ENCODE measurements at places on chromosomes 4 and X.

DNA sequence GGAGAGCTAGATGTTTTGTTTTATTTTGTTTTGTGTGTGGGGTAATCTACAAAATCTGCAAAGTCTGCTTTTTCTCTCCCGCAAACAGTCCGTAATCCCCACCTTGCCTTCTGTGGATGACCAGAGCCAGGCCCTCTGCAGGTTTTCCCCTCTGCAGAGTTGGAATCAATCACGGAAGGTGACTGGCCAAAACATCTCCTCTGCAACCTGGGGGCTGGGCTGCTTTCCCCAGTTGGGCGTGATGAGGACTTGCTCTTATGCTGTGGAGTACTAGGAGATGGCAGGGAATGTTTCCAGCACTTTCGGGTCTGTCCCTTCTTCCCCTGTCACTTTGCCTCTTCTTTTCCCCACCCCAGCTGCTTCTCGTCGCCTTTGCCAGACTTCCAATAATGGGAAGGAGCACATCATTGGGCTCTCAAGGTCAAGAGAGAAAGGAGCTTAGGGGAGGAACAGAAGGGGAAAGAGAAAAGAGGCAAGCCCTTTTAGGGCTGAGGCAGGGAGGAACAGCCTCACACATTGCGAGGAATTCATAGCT, 1.1 kb downstream of the TMEM35A start:
- DNase-seq: no peak

- no peak for DNase-seq
Observed at GRCh38 chrX:23292988-23293651, 41.5 kb upstream of the PTCHD1 start.

GRCh38 chr4:3215733-3216132, 33.2 kb upstream of the MSANTD1 start:
- no peak for DNase-seq

- DNase-seq: no peak
Observed at GRCh38 chr4:3481113-3481531, 18.0 kb downstream of the DOK7 start.

- no peak for DNase-seq
Observed at GRCh38 chr4:3630598-3631543, 98.6 kb upstream of the LRPAP1 start.

DNA sequence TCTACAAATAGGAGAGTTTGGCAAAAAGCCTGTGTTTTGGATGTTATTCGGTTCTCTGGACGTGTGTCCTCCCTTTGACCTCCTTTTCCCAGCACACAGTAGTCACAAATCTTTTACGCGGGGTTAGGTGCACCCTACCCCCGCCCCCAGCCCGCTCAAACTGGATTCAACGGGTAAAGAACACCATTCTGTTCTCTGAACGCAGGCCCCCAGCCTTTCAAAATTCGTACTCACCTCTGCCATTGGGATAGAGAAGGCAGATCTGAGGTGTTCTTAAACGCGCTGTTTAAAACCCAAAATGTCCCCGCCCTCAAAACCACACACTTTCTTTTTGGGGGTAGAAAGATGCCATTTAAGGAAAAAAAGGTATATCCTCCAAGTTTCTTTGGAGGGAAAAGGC, 2.7 kb downstream of the LEF1 start:
- DNase-seq: no peak

GRCh38 chrX:132712350-132712749, 223.5 kb upstream of the MBNL3 start:
- DNase-seq: no peak

DNA sequence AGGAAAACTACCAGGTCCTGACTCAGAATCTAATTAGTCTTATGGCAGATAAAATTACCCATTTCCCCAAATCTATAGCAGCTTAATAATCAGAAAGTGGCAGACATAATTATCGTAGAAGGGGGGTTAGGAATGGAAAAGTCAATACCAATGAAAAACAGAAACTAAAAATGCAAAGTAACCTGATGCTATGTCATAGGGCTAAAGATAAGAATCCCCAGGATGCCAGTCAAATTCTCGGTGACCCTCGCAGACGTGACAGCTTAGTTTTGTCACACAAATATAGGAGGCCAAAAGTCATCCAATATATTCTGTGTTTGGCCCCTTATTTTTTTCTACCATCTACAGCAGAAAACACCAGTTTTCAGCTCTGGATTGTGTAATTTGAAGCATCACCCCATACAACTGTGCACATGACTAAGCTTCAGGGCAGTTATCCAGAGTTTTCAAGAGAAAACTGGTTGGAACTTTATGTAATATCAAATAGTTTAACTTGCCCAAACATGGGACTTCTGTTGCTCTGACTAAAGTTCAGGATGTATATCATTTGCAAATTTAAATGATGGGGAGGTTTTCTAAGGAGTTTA, 30.9 kb downstream of the RASSF6 start:
- DNase-seq: no peak

GRCh38 chr4:64230709-64231310, 178.4 kb downstream of the TECRL start:
- no peak for DNase-seq

- DNase-seq: no peak
Observed at GRCh38 chr4:174244441-174244840, 39.0 kb downstream of the FBXO8 start.

GRCh38 chr4:78922207-78922606, 17.0 kb downstream of the PAQR3 start:
- DNase-seq: no peak

GRCh38 chr4:4663028-4663427, 121.2 kb upstream of the STX18 start:
- DNase-seq: no peak

DNA sequence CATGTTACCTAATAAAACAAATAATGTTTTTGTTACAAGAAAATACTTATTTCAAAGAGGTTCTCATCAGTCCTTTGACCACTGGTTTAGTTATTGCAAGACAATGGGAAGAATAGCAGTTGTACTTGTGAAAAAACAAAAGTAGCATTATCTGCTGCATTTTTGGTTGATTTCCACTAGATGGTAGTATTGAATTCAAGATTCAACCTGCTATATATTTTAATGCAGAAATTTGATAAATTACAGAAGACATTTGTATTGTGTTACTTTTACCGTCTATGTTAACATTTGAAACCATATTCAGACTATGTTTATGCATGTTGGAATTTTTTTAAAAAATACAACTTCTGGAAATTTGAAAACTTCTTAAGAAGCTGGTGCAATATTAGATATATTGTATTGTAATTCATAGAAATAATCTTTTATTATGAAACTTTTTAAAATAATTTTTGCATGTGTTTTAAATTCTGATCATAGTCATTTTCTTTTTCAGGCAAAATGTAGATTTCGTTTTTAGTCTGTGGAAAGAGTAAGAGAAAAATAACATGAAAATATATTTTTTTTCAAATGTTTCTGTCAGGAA, 56.4 kb downstream of the SPCS3 start:
- DNase-seq: no peak

DNA sequence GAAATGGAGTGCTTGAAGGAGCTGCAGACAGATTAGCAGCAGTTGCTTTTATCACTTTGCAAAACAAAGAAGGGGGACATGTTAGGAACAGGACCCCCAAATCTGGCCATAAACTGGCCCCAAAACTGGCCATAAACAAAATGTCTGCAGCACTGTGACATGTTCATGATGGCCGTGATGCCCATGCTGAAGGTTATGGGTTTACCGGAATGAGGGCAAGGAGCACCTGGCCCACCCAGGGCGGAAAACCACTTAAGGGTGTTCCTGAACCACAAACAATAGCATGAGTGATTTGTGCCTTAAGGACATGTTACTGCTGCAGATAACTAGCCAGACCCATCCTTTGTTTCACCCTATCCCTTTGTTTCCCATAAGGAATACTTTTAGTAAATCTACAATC, 79.6 kb upstream of the GC start:
- no peak for DNase-seq

- no peak for DNase-seq
Observed at GRCh38 chrX:37690119-37690518, 4.5 kb downstream of the XK start.

- DNase-seq: no peak
Observed at GRCh38 chr4:103887191-103887590, 167.4 kb upstream of the TACR3 start.

DNA sequence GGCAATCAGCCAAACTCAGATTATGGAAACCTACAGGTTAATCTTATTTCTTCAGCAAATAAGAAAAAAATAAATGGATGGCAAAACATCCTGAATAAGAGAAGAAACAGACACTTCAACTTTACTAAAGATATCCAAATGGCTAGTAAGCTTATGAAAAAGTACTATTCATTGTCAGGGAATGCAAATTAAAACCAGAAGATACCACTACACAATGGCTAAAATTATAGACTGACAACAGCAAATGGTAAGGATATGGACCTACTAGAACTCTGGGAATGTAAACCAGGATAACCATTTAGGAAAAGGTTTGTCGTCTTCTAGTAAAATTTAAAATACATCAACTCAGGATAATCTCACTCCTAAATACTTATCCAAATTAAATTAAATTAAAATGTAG, 24.3 kb downstream of the GRSF1 start:
- DNase-seq: no peak

GRCh38 chr4:98932539-98932938, 3.6 kb upstream of the EIF4E start:
- DNase-seq: no peak

- no peak for DNase-seq
Observed at GRCh38 chrX:13890806-13891205, 73.9 kb upstream of the GPM6B start.

- no peak for DNase-seq
Observed at GRCh38 chr4:171561419-171561818, 251.8 kb upstream of the GALNTL6 start.

DNA sequence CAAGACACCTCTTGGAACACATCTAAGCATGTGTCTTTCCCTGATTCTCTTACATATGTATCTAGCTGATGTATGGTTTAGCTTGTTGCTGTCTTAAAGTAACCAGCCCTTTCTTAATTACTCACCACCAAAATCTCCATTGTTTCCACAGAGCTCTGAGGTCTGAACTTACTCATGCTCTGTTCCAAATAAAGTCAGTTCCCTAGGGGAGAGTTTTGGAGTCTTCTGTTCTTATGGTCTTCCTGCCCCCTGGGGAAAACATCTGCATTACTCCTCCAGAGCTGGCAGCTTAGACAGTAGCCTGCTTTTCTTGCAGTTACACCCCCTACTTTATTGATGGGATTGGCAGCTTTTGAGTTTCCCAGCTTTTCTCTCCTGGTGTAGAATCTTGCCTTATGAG, 125.8 kb downstream of the EDA start:
- DNase-seq: no peak

DNA sequence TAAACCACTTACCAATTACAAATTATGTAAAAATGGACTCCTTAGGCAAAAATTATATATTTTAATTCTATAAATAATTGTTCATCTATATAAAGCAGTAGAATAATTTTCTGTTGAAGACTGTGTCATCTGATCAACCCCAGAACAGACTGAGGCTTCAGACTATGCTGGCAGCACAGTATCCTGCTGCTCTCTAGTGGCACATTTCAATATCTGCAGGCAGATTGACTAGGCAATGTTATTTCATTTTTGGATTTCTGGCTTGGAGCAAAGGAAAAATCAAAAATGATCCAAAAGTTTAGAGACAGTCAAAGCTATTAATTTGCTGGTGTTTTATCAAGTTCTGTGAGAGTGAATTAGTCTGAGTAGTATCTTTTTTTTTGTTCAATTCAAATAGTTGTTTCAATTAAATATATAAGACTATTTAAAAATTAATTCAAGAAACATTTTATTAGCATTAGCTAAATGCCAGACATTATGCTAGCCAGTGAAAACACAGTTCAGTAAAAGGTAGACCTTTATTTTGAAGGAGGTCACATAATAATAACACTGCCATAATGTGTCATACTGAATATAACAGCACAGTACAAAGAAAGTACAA, 21.3 kb upstream of the SULT1E1 start:
- peak; percentile 26 for DNase-seq
